Activated naive CD4-positive, alpha-beta T cell treated with Interleukin-2 at 50 U/mL for 16 hours (primary cell): ENCODE measurements at places on chromosomes 7 and 10.
A peak's percentile ranks its signal among the peaks of the same experiment; 100 is the strongest.

- no peak for DNase-seq
Observed at GRCh38 chr10:91681361-91682276, 48.7 kb upstream of the PPP1R3C start.

DNA sequence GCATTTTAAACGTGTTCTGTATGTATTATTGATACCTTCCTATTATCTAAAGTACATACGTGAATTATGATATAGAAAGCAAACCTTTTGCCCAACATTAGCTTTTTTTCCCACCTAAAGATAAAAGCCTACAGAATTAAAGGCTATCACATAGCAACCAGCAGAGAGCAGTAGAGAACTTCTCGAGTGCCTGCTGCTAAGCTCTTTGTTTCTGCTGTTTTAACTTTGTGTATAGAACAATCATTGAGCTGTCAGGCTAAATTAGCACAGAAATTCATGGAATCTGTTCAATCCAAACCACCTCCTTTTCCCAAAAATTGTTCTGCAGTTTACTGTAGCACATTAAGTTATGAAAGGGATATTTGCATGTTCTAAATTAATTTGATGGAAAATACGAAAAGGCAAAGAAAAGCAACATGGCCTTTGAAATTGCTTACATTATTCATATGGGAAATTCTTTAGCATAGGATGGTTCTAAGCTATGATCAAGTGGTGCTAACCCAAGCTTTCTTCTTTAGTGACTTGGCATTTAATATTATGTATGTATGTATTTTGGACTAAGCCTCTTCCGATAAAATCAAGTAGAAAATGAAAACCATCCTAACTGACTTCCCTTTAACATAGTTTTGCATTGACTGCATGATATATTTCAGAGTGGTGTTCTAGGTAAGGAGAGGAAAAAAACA, 1288.5 kb downstream of the GATA3 start:
- no peak for DNase-seq

- DNase-seq = no peak
Observed at GRCh38 chr10:87579563-87579962, 74.9 kb downstream of the MINPP1 start.

DNA sequence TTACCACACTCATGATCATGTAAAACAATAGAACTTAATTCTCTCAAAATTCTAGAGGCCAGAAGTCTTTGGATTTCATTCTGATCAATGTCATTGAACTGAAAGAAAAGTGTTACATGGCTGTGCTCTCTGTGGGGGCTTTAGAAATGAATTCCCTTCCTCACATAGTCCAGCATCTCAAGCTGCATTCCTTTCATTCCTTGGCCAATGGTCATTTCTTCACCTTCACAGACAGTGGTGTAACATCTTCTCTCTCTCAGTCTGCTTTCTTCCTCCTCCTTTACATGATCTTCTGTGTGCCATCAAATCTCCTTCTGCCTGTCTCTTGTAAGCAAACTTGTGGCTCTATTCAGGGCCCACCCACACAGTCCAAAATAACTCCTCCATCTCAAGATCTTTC, 735.3 kb downstream of the SUGCT start:
- DNase-seq = no peak

DNA sequence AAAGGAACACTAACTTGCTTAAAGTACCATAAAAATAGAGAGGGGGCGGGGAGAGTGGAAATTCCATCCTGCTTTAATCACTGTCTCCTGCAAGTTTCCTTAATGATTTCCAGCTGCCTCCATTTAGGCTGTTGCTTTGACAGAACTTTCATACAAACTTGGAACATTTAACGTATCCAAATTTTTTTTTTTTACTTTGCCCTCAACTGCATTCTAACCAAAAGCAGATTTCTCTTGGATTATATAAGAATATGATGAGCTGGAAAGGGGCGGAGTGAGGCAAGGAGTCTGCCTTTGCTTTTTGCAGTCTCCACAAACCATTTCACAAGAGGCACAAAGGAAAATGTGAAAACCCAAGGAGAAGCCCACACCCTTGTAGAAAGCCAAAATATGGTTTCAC, 46.6 kb upstream of the COL1A2 start:
- no peak for DNase-seq

- peak; percentile 3 for DNase-seq
Observed at GRCh38 chr7:136405931-136406777, 429.0 kb upstream of the MTPN start.

GRCh38 chr7:43430411-43430810, 152.5 kb upstream of the STK17A start:
- DNase-seq = no peak

GRCh38 chr10:119658274-119658673, 7.1 kb downstream of the BAG3 start:
- DNase-seq = peak; percentile 21

DNA sequence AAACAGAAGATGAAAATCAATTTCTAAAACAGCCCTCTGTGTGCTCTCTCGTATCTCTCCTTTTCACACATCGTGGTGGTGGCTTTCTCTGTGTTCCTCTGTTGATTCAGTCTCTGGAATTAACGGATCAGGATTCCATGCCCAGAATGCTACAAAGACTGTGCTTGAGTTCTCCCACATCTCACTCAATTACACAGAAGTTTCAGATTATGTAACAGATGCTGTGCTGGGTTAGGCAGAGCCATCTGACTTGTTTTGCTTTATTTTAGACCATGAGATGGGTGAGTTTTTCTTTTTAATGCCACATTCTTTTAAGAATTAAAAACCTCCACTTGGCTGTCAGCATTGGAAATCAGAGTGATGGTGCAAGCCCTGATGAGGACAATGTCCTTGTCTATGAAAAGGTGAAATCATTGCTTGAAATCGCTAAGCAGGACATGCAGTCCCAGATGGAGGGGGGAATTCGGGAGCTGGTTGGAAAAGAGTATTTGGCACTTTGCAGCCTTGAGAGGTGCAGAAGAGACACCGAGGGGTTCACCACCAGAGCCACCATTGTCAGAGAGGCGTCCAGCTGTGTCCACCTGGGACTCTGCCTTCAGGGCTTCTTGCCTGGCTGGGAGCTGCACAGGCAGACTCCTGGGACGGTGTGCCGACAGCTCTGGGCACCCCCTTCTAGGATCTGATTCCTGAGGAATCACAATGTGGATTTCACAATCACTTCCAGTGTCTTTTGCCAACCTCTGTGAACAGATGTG, 80.4 kb downstream of the EGFR start:
- no peak for DNase-seq

- no peak for DNase-seq
Observed at GRCh38 chr7:157423348-157423747, 86.5 kb downstream of the DNAJB6 start.

DNA sequence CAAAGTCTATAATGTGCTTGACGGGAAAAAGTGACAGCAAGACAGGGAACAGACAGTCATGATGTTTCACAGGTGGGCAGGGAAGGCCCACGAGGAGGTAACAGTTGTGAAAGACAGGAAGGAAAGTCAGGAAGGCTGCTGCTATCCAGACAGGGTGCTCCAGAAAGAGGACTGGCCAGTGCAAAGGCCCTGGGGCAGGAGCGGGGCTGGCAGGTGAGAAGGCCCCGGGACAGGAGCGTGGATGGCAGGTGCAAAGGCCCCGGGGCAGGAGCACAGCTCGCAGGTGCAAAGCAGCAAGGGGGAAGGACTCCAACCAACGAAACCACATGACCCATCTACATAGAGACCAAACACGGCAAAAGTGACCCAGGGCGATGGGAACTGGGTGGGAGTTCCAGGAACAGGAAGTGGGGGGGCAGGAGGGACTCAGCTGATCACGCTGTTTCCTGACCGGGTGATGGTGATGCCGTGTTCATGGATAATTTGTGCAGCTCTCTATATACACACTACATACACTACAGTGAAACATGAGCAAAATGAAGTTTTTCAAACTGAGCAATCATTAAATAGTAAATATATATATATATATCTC, 138.2 kb downstream of the MAD1L1 start:
- DNase-seq = no peak

- DNase-seq = no peak
Observed at GRCh38 chr10:124035928-124036558, 57.4 kb downstream of the CHST15 start.

DNA sequence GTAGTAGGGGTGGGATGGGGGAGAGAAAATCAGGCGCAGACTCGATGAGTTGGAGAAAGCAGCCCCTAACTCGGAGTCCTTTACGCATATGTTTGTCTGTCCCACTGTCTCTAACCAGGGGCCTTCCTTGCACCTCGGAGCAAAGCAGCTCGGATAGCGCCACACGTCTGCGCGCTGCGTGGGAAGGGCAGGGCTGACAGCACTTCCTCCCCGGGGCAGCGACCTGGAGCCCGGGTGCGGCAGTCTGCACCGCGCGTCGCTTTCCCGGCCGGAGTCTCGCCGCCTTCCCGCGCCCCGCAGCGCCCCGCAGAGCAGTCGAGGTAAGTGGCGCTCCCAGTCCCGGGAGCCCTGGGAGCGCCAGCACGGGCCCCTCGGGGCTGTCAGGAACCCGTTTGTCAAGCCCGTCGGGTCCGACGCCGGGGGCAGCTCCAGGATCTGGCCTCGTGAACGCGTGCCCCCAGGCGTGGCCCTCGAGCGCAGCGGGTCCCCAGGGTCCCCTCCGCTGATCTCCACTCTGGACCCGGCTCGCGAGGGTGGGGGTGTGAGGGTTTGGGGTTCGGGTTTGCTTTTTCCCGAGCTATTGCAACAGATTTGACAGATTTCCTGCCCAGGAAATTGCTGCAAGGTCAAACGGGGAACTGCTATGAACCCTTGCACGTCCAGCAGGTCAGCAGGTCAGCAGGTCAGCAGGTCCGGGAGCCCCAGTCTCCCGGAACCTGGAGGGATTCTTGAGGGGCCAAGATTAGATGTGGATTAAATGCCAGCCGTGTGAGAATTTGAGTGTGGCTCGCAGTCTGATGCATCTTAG, 597 bp downstream of the APBB1IP start:
- DNase-seq = peak; percentile 81

DNA sequence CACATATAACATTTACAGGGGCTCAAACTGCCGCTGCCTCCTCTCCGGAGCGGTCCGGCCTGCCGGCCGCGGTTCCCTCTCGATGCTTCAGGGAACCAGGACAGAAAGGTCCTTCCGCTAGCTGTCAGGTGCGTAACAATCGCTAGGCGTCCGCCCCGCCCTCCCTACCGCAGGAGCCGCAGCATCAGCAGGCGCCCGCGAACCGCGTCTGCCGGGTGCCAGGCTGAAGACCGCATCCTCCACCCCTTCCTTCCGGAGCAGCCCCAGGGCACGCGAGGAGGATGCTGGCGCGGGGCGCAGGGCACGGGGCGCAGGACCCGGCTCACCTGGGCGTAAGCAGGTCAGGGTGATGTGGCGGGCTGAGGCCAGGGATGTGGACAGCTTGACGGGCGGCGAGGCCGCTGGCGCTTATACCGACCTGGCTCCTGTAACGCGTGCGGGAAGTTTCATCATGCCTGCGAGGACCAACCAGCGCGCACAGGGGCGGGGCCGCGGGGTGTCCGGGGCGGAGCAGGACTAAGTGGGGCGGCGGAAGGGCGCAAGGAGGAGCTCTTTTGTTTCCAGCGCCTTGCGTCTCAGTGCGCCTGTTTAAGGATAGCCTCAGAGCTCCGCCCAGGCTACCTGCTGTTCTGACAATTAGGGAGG, at the start of gene ASNS:
Gene ASNS, minus strand, starts transcription at position 384 of the 645 bp plus-strand sequence. CDS start 3,252 bp downstream, outside the sequence.
- DNase-seq = peak; percentile 93

GRCh38 chr10:110547139-110547761, 20.2 kb upstream of the SMC3 start:
- DNase-seq = no peak

DNA sequence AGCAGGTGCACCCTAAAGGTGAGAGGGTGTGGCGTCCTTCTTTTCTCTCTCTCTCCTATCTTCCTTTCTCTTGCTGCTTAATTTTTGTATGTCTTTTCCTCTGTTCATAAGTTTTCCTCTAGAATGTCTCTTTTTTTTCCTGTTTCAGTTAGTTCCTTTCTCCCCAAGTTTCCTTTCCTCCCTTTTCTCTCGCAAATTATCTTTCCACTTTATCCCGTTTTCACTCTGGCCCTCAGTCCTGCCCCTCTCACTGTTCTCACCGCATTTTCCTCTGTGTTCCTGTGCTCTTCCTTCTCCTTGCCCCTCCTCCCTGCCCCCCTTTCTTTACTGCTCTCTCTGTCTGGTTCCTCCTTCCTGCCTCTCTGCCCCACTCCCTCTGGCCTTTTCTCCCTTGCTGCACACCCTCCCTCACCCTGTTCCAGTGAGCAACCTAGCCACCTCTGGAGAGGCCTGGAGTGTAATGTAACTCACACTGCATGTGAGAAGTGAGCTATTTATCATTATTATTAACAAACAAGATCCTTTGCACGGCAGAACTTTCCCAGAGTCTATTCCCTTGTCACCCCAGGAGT, 158.5 kb downstream of the C10orf105 start:
- no peak for DNase-seq

- DNase-seq = peak; percentile 54
Observed at GRCh38 chr7:2698581-2699288, 10.7 kb downstream of the AMZ1 start.
